ENCODE measurements at places on chromosomes 3 and 15.

DNA sequence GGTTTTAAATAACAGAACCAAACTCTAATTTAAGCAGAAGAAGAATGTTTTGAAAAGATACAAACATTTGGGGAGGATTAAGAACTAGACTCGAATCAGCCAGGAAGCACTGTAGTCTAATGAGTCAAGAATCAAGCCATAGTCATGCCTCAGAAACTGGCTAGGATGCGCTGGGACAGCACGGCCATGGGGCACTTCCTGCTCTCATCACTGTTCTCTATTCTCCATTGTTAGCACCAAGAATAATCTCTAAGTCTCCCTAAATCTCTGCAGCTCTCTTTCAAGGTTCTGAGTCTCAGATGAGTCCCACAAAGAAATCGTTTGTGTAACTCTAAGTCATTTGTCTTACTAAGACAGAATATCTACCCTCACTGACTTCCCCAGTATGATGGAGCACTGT lies 399.0 kb upstream of the KCNMB2 start:
- no peak for DNase-seq

- no peak for DNase-seq
Observed at GRCh38 chr3:34408088-34408487, 609.7 kb downstream of the PDCD6IP start.

DNA sequence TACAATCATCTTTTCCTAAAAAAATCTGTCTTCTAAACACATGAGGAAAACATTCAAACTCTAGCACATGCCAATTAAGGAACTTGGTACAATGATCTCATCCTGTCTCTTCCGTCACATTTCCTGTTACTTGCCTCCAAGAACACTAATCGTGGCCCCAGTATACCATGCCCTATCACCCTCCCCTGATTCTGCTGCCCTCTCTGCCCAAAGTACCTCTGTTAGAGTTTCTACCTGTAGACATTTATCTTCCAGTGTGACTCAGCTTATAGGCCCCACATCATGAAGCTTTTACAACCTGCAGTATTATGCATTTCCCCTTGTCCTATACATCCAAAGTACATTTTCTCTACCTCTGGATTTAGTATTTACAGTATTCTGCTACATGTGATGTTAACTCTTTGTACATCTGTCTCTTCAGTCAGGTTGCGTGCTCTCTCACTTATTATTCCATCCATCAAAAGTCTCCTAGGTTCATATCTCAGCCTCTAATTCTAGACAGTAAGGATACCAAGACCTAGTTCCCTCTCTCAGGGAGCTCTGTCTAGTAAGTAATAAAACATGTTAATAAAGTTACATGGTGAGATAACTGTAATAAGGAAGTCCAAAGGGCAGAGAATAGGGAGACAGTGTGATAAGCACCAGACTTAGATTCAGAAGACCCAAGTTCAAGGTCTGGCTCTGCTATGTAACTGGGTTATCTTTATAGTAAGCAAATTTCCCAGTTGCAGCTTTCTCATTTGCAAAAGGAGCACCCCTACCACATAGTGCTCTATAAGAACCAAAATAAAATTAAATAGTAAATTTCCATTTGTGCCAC lies 8.9 kb upstream of the SEMA6D start:
- DNase-seq = no peak

DNA sequence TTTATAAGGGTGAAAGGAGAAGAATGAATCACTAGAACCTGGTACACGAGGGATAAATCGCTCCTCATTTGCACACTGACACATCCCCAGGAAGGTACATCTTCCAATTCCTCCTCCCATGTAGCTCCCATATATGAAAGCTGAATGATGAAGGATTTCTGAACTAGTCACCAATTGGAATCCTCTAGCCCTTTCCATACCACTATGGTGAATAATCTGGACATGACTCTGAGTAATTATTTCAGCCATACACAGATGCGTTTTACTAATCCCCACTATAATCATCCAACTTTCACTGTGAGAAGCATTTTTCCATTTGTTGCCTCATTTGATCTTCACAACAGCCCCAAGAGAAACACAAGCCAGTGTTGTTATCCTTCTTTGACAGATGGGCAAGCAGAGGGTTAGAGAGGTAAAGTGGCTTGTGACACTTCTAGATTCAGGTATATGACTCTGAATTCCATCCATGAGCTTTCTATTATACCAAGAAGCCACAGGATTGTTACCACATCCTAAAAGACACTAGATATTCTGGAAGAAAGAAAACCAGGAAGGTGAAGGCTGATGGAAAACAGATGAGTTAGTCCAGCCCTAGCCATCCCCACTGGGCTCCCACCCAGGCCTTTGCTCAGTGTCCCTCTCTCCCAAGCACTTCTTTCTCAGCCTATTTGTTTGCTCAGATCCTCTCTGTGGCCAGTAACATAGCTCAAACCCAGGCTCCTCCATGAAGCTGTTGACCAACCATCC lies 22.2 kb upstream of the BCL6 start:
- DNase-seq = no peak

- DNase-seq = no peak
Observed at GRCh38 chr3:14516738-14517345, 23.3 kb downstream of the GRIP2 start.

- no peak for DNase-seq
Observed at GRCh38 chr3:51622868-51623267, 48.2 kb upstream of the TEX264 start.

- DNase-seq = no peak
Observed at GRCh38 chr3:13461169-13462124, 18.7 kb upstream of the HDAC11 start.

- DNase-seq = no peak
Observed at GRCh38 chr15:99055555-99056134, 48.1 kb upstream of the PGPEP1L start.

GRCh38 chr3:80537680-80538079 lies 769.9 kb upstream of the ROBO1 start:
- no peak for DNase-seq

DNA sequence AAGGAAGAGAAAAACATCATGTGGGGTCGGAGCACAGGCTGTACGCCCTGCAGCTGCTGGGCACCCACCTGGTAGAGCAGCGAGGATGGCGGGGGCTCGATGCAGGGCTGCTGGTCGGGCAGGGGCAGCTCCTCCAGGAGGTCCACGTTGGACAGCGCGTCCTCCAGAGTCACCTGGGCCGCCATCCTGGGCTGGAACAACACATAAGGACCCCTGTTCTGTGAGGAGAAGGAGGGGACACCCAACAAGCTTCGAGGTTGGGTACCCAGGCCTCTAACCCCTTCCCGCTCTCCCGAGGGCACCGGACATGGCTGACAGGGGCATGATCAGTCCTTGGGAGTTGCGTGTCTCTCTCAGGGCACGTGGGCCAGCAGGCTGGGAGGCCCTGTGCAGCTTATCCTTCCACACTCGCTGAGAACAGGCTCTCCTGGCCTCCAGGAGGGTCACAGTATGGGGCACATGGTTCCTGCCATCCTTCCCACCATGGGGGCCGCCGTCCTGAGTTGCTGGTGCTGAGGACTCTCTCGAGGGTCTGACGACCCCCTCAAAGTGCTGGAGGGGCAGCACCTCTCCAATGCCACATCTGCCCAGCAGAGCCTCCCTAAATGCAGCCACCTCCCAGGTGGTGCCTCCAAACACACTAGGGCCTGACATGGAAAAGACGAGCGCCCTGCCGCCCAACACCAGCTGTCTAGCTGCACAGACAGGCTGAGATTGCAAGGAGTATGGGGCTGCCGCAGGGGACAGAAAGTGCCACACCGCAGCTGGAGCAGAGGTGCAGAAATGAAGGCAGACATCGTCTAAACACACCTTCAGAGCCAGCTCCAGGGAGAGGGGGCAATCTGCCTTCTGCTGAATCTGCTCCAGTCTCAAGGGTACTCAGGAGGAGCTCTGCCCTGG lies 32.8 kb downstream of the CYFIP1 start:
- DNase-seq = no peak

- DNase-seq = no peak
Observed at GRCh38 chr3:194526164-194526563, 39.4 kb upstream of the ATP13A3 start.

- DNase-seq = no peak
Observed at GRCh38 chr15:87850916-87851315, 405.6 kb downstream of the NTRK3 start.

- DNase-seq = no peak
Observed at GRCh38 chr3:33030802-33031201, 66.1 kb downstream of the GLB1 start.

GRCh38 chr3:72550582-72551262 lies 297.5 kb downstream of the SHQ1 start:
- DNase-seq = no peak
